ENCODE measurements at places on chromosomes 11 and 22.

- no peak for DNase-seq
Observed at GRCh38 chr22:50415426-50415825, 59.4 kb downstream of the SBF1 start.

GRCh38 chr11:108368134-108368533, 99.2 kb downstream of the C11orf65 start:
- no peak for DNase-seq

GRCh38 chr11:3340025-3340424, 38.9 kb downstream of the ZNF195 start:
- DNase-seq, result no peak

DNA sequence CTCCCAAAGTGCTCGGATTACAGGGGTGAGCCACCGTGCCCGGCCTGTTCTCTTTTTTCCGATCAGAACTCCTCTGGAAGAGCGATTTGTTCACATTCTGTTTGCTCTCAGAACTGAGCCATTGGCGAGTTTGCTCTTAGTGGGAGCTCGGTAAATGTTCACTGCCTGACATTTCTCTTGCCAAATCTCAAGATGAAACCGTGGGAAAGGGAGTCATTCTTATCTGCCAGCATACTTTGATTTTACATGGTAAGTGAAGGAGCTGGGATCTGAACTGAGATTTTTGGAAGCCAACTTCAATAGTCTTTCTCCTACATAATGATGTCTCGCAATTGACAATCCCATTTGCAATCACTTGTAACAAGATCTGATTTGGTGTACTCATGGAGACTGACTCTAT, 445.8 kb upstream of the ISX start:
- no peak for DNase-seq

DNA sequence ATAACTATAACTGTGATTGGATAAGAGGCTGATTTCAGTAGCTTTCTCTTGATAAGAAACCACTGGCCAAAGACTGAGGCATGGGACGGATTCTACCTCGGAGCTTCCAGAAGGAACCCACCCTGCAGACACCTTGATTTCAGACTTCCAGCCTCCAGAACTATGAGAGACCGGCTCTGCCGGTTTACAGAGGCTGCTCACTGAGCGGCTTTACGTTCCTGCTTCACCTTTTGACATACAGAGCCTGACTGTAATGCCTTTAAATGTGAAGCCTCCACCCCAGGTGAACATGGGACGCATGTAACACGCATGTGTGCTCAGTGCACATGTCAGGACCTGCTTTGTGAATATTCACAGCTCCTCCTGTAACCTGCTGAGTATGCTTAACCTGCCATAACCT, 361.5 kb downstream of the CTTN start:
- no peak for DNase-seq

DNA sequence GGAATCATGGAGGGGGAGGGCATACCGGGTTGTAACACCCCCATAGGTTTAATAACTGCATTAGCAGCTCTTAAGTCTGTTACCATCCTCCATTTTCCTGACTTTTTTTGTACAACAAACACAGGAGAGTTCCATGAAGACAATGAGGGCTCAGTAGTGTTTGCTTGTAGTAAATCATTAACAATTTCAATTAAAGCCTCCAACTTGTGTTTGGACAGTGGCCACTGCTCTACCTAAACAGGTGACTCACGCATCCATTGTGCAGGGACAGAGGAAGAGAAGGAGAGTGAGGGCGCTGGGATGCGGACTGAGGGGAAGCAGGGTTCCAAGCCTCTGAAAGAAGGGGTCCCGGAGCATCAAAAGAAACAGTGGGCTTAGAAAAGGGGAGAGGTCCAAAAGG, 21.3 kb upstream of the MTNR1B start:
- no peak for DNase-seq

GRCh38 chr22:40247976-40248375, 70.3 kb downstream of the TNRC6B start:
- DNase-seq, result peak; percentile 65

GRCh38 chr11:94315664-94316063, 11.3 kb downstream of the IZUMO1R start:
- DNase-seq, result no peak

DNA sequence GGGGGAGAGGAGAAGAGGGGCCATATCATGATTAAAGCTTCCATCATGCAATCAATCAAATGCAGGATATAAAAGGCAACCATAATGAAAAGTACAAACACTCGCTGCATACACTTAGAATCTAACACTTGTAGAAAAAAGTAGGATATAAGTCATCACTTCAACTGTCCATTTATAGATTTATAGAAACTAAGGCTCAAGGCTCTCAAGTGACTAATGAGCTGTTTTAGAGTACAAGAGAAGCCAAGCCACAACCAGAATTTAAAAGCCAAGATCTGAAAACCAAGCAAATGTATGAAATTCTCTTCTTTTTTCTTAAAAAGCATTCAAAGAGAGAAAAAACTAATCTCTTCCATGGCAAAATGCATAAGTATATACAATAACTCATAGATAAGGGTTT, 160.2 kb upstream of the BLID start:
- no peak for DNase-seq

GRCh38 chr11:29485641-29486040, 531.2 kb downstream of the KCNA4 start:
- no peak for DNase-seq

DNA sequence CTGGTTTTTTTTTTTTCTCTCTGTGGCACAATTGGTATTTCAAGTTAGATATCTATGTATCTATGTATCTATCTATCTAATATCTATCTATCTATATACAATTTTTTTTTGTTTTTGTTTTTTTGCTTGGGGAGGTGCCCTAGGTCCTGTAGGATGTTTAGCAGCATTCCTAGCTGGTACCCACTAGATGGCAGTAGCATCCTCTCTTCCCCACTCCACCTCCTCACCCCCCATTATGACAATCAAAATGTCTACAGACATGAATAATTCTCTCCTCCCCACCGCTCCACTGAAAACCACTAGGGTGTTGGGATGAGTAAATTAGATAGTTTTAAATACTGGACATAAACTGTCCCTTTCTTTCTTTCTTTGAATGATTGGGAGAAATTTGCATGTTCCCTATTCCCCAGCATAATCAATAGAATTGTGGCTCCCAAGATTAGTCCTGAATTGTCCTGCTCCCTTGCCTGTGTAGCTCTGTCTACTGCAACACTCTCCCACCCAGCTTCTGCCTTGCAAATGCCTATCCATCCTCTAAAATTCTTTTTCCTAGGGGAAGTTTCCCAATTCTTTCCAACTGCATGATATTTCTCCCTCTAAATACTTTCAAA, 1152.4 kb downstream of the LRRC4C start:
- peak; percentile 34 for DNase-seq

DNA sequence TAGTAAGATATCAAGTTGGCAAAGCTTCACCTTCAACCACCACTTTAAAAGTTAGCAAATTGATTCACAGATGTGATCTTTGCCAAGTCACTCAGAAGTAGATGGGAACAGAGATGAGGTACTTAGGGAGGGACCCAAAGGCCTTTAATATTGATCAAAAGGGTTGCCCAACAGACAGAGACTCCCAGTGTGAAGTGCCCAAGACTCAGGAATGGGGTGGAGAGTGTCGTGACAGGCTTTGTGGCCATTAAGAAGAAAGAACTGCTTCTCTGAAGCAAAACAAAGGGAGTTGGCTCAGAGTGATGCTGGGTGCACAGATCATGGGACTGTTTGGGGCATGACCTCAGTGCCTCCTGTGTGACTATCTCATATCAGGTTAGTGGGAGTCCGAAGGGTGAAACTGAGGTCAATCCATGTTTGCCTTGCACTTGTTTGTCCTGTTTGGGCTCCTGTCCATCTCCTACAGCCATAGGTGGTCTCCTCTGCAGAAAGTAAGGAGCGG, 132.3 kb downstream of the APIP start:
- no peak for DNase-seq

DNA sequence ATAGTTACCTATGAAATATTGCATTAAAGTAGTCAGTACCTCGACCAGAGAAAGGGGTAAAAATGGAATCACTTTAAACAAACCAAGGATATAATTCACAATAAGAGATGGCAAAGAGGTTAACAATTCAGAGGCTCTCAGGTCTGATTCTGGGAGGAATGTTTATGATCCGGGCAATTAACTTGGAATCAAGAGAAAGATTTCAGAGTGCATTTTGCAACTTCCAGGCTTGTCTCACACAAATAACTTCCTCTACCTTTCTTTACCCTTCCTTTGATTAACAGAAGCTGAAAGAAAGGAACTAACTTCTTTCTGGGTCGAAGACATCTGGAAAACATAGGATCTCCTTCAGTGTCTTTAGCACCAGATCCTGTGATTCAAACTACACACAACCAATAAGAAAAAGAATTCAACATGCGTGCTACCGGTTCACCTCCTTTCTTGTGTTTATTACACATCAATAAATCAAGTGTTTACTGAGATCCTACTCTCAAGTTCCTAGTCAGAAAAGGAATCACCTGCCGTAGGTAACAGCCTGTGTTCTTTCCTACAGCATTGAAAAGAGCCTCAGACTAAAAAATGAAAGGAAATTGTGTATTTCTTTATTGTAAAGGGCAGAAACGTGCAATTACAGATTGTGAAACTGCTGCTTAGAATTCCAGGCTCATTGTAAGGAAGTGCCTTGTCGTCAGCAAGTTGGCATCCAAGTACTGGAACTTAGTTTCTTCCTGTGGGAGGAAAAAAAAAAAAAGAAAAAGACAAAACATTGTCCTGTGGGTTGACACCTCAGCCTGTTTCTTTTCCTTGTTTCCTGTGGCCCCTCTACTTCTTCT, 29.5 kb downstream of the CARD18 start:
- no peak for DNase-seq

- DNase-seq, result no peak
Observed at GRCh38 chr11:132859306-132859705, 673.0 kb downstream of the OPCML start.
